ENCODE measurements at places on chromosomes 6 and 20.

GRCh38 chr6:38213251-38213658 is 393.7 kb downstream of the ZFAND3 start:
- DNase-seq: no peak

GRCh38 chr20:44471481-44471882 is 4.2 kb upstream of the TTPAL start:
- no peak for DNase-seq

DNA sequence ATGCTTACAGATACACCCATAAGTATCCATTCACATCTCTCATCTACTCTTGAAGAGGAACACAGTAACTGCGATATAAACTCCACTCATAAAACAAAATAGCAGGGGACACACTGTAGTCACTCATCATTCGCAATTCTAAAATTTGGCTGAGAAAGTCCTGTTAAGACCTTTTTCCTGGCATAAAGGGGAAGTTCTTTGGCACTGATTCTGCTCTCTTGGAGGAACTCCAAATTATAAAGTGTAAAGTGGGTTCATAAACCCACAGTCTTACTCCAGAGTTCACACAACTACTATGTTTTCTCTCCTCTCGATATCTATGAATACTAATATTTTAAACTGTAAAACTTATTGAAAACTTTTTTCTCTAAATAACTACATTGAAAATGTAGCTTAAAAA is 80.6 kb downstream of the ADGB start:
- DNase-seq: no peak

DNA sequence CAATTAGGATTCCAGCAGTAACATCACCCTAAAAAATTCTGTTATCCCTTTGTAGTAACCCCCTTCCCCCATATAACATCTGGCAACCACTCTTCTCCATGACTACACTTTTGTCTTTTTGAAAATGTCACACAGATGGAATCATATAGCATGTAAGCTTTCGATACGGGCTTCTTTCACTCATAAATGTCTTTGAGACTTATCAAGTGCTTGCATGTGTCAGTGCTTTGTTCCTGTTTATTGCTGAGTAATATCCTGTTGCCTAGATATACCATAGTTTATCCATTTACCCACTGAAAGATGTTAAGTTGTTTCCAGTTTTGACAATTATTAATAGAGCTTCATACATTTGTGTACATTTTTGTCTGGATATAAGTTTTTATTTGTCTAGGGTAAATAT is 10.4 kb upstream of the SNPH start:
- no peak for DNase-seq

DNA sequence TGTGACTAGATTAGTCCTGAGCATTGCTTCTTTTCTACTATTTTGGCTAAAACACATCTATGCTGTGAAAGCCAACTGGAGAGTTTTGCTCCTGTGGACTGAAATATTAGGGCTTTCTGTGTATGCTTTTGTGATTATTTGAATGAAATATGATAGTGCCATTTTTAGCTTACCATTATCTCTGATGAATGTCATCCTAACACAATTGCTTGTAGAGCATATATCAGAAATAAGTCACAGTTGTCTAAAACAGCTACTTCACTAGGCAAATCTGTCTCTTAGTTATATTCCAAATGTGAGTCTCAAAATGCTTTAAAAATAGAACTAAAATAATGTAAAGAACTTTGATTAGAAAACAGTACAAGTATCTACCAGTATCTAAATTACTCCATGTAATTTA is 401.4 kb upstream of the PTCHD4 start:
- DNase-seq: no peak

- no peak for DNase-seq
Observed at GRCh38 chr6:100381111-100381510, 83.6 kb downstream of the SIM1 start.

GRCh38 chr6:53805725-53806124 is 10.9 kb downstream of the LRRC1 start:
- DNase-seq: no peak

- DNase-seq: no peak
Observed at GRCh38 chr20:57600320-57601210, 19.7 kb downstream of the ZBP1 start.
